Omental fat pad (tissue), 4 donors: ENCODE measurements at places on chromosomes 13 and 19. TPM values are rescaled to one million over a fixed set of nuclear protein-coding genes. Genes with fewer than 3 reads are reported as not detected.

DNA sequence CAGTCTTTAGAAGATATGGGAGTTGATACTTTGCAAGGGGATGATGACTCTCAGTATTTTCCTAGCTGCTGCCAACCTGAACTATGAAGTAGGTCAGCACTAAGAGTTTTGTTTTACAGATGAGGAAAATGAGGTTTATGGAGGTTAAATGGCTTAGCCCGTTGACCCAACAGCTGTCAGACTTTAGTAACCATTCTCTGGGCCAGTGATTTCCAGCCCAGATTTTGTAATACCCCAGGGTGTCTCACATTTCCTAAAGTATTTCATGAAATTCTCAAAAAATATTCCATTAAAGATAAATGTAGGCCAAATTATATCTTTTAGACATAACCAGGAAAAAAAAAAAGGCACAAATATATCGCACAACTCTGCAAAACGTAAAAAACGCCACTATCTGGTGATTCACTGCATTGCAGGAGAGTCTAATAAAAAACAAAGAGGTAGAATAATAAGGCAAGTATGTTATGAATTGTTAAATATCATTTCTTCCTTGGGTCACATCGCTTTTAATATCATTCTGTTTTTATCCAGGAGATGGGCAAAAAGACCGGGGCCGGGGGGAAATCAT lies 112.5 kb downstream of the DACH1 start:
- no peak for DNase-seq

DNA sequence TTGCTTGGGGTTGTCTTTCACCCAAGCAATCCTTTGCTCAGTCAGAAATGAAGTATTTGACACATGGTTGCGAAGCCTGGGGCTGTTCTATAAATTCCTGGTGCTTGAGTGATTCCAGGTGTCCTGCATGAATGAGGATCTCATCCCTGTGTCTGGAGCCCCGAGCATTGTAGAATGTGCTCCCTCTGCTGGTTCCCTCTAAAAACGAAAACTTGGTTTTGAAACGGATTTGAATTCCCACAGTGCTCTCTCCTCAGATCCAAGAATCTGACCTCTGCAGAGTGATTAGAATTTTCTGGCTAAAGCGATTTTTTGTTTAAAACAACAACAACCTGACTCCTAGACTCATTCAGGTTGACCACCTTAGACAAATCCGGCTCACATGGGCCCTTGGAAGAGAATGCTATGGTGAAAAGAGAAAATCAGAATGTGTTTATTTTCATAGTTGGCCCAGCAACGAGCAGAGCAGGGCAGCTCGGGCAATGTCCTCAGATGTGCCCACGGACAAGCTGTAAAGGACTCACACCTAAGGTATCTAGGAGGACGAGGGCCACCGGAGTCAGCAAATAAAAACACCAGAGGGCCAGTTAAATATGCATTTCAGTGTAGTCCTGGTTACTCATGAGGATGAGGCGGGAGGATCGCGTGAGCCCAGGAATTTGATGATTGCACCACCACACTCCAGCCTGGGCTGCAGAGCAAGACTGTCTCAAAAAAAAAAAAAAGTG lies 8.7 kb upstream of the ATP12A start:
- DNase-seq: peak; percentile 35

DNA sequence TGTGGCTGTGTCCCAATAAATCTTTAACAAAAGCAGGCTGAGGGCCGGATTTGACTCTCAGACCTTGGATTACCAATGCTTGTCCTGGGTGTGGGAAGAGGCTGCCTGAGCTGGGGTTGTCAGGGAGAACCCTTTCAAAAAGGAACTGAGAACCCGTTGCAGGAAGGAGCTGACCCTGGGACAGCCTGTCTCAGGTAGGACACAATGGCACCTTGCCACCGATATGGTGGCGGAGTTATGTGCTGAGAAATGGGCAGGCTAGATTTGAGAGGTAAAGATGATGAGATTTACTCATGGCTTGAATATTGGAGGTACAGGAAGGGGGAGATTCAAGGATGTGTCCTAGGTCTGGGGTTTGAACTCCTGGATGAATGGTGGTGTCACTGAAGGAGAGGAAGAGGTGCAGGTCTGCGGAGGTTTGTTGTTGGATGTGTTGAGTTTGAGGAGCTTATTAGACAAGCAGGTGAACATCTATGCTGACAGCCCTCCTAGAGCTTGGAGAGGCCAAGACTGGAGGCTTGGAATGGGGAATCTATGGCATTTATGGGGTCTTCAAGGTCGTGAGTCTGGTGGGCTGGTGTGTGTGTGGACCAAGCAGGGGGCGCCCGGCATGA lies 7.2 kb downstream of the PLEKHF1 start:
- DNase-seq: no peak

Gene IL12RB1
- 1.1 TPM for total RNA-seq
